ENCODE measurements at places on chromosomes 1 and 21.

- no peak for DNase-seq
Measured at GRCh38 chr1:189212606-189213005, 1265.1 kb downstream of the BRINP3 start.

DNA sequence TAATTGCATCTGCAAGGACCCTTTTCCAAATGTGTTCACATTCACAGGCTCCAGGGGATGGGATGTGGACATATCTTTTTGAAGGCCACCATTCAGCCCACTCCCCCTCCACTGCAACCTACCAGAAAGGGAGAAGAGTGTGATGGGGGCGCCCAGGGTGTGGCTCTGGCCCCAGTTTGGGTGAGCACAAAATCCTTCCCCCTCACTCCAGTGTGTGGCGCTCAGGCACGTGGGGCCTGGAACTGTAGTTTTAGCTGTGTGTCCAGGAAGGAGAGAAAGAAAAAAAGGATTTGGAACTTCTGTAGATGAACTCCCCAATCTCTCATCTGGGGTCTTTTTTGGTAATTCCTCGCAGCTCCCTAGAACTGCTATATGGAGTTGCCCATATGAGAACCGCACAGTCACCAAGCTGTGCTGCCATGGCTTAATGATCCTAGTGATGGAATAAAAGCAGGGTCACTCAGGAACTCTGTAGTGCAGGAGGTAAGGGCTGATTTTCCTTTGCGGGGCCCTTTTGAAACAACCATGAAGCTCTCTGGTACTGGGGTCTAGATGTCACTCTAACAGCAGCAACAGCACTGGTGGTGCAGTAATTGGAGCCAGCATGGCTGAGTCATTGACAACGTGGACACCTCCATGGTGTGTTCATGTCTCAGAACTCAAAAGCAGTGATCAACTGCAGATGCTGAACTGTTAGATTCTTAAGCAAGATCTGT is 17.0 kb downstream of the AGT start:
- no peak for DNase-seq

- no peak for DNase-seq
Measured at GRCh38 chr1:223653015-223653414, 12.5 kb downstream of the CAPN8 start.

DNA sequence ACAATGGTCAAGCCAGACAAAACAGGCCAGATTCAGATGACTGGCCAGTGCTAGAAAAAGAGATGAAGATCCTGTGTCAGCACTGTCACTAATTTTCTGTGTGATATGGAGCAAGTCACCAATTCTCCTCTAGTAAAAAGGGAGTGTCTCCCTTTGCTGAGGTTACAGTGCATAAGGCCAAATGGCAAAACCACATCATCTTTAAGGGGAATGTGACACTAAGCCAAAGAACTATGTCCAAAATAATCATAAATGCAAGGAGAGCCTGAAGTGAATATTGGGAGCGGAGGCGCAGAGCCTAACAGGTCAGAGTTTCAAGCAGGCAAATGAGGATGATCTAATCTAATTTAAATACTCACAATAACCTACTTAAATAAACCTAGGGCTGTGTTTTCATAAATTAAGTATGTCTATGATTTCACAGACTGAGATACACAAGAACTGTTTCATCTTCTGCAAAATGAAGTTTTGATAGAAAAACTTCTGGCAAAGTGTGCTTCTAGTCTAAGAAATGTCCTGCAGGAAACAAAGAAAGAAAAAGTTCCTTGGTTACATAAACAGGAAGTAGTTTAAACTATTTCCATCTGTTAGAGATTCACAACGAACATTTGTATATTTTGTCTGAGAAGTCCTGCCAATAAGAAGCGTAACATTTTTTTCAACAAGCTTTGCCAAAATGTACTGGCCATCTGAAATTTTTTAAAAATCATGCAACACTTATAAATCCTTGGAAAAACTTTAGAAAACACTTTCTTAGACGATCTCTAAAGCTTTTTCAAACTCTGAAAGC is 290.2 kb downstream of the LRRC40 start:
- no peak for DNase-seq

DNA sequence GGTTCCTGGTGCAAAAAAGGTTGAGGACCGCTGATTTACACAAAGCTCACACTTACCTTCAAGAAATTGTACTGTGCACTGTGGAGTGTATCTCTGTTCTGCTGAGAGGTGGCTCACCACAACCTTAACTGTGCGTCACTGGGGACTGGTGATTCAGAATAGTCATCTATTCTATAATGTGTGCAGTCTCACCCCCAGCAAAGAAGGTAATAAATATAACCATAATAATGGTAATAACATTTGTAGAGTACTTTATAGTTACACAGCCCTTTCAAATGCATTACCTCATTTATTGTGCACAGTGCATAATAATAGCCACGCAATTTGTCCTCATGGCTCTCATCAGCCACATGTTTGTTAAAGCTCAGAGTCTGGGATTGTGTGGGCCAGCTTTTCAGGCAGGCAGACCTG is 59.4 kb upstream of the DUSP10 start:
- no peak for DNase-seq

DNA sequence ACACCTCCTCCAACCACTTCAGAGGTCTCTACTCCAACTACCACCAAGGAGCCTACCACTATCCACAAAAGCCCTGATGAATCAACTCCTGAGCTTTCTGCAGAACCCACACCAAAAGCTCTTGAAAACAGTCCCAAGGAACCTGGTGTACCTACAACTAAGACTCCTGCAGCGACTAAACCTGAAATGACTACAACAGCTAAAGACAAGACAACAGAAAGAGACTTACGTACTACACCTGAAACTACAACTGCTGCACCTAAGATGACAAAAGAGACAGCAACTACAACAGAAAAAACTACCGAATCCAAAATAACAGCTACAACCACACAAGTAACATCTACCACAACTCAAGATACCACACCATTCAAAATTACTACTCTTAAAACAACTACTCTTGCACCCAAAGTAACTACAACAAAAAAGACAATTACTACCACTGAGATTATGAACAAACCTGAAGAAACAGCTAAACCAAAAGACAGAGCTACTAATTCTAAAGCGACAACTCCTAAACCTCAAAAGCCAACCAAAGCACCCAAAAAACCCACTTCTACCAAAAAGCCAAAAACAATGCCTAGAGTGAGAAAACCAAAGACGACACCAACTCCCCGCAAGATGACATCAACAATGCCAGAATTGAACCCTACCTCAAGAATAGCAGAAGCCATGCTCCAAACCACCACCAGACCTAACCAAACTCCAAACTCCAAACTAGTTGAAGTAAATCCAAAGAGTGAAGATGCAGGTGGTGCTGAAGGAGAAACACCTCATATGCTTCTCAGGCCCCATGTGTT is 66.6 kb downstream of the TPR start:
- DNase-seq, result no peak

DNA sequence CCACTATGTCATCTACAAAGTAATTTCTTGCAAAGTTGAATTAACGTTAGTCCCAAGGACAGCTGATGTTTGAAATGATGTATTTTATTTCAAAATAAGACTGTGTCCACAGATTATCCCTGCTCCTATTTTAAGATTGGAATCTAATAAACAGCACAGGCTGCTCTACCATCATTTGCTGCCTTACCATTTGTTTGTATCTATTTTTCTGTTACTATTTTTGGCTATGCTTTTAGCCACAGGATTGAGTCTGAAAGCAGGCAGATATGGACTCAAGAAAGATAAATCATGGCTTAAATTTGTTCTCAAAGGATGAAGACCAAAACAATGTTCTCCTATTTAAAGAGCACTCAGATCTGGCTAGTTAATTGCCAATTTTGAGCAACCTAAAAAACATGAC is 105.3 kb downstream of the RGS2 start:
- DNase-seq, result no peak

- peak; percentile 49 for DNase-seq
Measured at GRCh38 chr1:244050014-244050834, 859 bp upstream of the ZBTB18 start.

- DNase-seq, result no peak
Measured at GRCh38 chr1:156640842-156641706, 843 bp upstream of the BCAN start.

- no peak for DNase-seq
Measured at GRCh38 chr1:115479055-115479482, 141.0 kb upstream of the NGF start.

DNA sequence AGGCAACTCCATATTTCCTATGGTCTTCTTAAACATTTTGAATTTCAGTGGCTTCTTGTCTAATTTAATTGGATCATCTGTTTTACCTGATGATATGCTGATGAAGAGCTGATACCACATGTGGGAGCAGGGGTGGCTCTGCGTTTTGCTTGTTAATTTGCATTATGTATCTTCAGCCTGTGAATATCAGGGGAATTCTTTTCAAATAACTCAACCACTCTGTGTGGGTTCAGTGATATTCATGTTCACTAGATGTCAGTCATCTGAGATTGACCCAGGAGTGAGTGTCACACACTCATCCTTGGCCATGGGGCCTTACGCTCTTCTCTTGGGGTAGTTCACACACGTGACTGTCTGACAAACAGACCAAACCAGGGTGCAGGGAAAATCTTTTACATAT is 83.0 kb downstream of the FCRL5 start:
- no peak for DNase-seq

GRCh38 chr1:224929335-224930237 is at the start of gene DNAH14:
TSS of gene DNAH14 (plus strand) at chr1:224929675. CDS start at chr1:224952703, 23,028 bp downstream.
- peak; percentile 93 for DNase-seq

- DNase-seq, result no peak
Measured at GRCh38 chr1:17565461-17566252, 26.2 kb downstream of the ARHGEF10L start.

GRCh38 chr1:218863987-218864386 is 309.7 kb upstream of the LYPLAL1 start:
- DNase-seq, result no peak

GRCh38 chr1:37169743-37170275 is 135.5 kb upstream of the GRIK3 start:
- no peak for DNase-seq

GRCh38 chr1:17545356-17545755 is 5.9 kb downstream of the ARHGEF10L start:
- DNase-seq, result no peak

- no peak for DNase-seq
Measured at GRCh38 chr1:17027403-17027802, 15.7 kb upstream of the ATP13A2 start.

DNA sequence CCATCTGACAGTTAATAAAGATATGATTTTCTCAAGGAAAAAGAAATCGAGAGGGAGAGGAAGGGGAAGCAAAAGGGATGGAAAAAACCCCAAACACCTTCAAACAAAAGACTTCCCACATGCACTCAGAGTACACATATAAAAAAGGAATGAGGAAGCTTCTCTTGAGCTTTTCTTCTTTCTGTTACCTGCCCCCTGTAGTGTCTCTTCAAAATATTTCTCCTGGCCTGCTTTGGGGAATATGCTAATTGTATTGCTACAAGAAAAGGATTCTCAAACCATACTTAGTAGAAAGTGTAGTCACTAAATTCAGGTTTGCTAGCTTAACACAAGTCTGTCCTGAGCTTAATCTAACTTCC is 58.7 kb downstream of the KIF14 start:
- DNase-seq, result no peak

DNA sequence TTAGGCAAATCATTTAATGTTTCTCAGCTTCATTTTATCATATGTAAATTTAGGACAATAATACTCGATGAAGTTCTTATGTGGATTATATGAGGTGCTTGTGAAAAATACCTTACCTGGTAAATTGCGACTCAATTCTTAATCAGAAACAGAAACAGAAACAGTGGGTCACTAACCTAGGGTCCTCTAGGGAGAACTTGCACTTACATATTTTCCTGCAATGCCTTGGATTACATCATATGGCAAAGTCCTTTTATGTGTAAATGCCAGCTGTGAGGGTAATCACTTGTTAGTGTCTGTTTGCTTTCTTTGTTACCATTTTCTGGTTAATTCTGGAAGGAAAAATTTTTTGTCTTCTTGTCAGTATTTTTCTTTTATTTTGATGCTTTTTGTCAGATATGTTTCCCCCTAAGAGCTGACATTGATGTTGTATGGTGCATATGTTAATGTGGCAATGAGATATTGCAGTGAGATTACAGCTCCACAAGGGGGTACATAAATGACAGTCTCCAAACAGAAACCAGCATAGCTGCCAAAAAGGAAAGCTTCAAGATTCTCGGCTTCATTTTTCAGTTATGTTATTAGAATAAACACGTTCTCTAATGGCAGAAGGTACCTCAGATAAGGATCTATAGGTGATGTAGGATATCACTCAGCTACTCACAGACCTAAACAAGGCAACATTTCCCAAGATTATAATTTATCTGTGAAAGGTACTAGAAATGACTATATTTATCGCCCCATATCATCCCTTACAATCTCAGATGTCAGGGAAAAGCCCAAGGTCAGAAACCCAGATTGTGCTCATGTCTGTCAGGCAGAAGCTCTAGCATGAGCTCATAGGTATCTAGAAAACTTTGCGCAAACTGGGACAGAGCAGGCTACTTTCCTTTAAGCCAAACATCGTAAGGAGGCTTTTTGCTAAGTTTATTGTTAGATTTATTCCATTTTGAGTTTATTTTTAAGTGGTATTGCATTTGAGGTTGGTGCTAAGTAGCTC is 119.9 kb downstream of the FASLG start:
- DNase-seq, result no peak

- DNase-seq, result no peak
Measured at GRCh38 chr1:87706779-87707228, 378.1 kb downstream of the LMO4 start.

GRCh38 chr1:147902253-147902845 is at the start of gene GJA8:
TSS of gene GJA8 (plus strand) at chr1:147902795. CDS start at chr1:147907956, 5,161 bp downstream.
- no peak for DNase-seq

GRCh38 chr21:28374881-28375280 is 617.8 kb downstream of the LTN1 start:
- DNase-seq, result no peak

DNA sequence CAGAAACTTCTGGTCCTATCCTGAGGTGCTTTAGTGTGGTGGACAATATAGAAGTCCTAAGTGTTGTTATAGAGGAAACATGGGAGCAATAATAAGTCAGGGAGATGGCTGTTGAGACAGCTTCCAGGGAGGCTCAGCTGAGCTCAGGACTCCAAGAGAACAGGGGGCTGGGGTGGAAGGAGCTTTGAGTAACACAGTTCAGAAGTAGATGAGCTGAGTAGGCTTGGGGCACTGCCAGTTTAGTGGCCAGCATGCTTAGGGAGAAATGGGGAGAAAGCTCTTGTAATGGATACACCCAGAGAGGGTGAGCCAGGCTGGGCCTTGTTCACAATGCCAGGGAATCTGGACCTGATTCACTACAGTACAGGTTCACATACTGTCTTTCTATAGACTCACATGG is 201.6 kb downstream of the DAB1 start:
- no peak for DNase-seq

GRCh38 chr1:217718873-217719272 is 87.7 kb downstream of the SPATA17 start:
- DNase-seq, result no peak

DNA sequence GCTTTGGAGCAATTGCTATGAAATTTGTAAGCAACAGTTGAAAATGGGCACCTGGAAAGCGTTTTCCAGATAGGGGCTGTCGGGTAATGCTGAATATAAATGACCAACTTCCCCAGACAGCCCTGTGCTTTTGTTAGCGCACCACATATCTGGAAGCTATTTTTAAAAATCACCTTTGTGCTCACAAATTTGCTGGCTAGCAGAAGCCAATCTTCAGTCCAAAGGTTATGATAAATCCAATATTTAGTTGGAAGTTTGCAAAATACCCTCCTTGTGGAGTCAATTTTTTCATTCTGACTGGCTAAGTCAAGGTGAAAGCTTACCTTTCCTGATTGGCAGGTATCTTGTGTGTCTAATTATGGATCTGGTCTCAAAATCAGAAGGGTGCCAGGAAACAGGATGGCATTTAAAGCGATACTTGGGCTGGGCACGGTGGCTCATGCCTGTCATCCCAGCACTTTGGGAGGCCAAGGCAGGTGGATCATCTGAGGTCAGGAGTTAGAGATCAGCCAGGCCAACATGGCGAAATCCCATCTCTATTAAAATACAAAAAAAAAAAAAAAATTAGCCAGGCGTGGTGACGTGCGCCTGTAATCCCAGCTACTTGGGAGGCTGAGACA is 124.1 kb upstream of the AJAP1 start:
- no peak for DNase-seq

Data from ELF-1 (cell line).